Stimulated activated CD8-positive, alpha-beta memory T cell treated with anti-CD3 and anti-CD28 coated beads, Interleukin-12 subunit alpha, Interleukin-12 subunit beta, amount 100 ng/mL, for 4 hours (primary cell): ENCODE measurements at places on chromosomes 4 and X.

GRCh38 chrX:133435544-133436124 lies 20.3 kb upstream of the GPC4 start:
- DNase-seq = no peak

GRCh38 chr4:181475781-181476507 lies 767.3 kb upstream of the TENM3 start:
- no peak for DNase-seq

DNA sequence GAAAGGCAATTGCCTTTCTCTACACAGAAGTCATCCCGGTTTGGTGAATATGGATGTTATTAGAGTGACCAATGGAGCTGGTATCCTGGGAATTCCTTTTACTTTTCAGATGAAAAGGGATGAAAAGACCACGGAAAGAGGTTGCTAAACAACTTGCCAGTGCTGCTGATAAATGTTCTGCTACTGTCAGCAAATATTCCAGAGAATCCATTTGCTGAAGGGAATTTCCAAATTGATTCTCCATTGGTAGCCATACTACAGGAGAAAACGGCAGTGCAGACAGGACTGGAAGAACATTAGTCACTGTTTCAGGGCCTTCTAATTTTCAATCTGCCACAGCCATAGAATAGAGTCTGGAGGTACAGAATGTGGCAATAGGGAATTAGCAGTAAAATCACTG lies 451.5 kb downstream of the PCDH11X start:
- DNase-seq = no peak

DNA sequence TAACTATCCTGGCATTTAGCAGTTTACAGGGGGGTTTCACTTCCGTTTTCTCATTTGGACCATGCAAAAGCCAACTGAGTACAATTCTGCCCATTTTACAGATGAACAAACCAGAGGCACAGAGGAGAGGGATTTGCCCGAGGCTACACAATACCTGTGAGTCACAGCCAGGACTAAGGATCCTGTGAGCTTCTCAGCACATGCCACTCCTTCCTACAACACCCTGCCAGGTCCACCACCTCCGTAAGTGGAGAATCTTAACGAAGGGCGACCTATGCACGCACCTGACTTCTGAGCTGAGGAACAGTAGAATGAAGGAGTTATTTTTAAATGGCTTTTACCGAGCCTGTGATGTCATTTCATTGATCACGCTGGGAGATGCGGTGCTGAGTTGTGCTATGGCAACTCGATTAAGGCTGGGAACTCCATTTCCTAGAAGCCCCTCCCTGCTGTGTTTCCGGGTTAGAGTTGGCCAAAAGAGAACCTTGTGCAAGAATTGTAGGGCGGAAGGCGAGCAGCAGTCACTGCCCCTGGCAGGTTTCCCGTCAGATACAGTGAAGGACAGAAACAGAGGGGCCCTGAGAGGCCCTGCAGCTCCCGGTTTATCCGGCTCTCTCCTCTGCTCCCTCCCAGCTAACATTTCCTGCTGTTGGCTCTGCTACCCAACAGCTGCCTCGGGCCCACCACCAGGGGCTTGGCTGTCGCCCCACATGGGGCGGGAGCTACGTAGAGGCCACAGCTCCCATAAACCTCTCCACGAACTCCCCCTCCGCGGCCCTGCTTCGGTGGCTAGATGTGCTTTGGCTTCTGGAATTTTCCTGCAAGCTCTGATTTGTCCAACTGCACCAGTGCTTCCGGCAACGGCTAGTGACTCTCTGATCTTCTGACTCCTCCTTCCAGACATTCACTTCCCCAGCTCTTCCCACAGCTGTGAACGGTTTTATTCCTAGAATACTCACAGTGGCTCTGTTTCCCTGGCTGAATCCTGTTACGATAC lies 75.1 kb upstream of the USP9X start:
- peak; percentile 3 for DNase-seq

DNA sequence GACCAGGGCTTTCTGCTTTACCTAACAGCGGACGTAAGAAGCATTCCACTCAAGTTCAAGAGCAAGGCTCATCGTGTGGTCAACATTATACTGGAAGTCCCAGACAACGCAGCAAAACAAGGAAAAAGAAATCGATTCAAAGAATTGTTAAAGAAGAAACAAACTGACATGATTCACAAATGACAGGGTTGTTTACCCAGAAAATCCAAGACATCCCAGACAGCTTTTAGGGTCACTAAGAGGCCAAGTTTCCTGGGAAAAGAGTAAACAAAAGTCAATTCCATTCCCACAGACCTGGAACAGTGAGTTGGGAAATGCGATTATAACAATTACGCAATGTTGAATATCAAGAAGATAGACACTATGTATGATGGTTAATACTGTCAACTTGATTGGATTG lies 21.5 kb upstream of the HTRA3 start:
- DNase-seq = no peak
